ENCODE measurements at places on chromosomes 11 and 22.

GRCh38 chr11:35049859-35050531 lies 89.0 kb upstream of the CD44 start:
- DNase-seq: no peak

DNA sequence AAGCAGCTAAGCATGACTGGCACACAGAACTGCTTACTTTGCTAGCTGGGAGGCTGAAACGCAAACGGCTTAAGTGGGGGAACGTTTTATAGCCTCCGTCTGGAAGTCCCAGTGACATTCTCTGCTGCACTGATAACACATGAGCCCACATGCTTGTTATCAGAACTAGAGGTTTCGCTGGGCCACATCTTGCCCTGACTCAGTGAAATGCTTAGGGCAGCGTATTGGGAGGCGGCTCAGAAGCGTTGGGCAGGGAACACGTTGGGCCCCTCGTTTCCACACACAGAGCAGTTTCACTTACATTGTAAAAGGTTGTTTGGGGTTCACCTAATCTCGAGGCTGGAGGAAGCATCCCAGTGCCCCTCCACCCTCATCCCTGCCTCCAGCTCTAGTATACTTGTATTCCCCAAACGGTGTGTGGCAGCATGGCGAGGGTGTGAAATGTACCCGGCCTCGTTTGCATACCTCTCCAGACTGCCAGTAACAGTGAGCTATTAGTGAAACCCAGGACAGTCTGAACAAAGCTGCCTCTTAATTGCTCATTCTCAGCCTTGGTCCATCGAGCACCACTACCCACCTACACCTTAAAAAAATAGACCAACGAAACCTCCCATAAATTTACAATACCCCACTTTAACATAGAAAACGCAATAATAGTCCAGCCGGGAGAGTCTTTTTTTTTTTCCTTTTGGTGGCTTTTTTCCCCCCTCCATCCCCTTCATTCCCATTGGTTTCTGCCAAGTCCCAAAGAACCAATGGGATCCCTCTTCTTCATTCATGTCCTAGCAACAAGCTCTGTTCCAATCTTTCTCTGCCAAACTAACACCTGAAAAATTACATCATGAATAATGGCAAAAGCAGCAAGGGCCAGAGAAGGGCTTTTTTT lies 218.8 kb upstream of the SORL1-AS1 start:
- DNase-seq: no peak

DNA sequence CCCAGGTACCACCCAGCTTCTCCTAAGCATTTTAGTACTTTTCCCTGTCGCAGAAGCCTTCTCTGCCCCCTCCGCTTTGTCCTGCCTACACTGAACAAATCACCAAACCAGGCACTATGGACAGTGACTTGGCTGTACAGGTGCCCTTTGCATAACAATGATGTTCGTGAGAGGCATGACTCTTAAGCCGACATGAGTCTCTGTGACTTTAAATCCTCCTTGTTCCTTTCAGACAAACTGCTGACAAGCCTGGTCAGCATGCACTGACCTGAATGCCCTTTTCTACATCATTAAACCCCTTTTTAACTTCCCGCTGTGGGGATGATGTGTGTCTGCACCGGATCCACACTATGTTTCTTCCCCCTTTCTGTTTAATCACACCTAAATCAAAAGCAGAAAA lies 16.6 kb downstream of the CAVIN3 start:
- DNase-seq: no peak

DNA sequence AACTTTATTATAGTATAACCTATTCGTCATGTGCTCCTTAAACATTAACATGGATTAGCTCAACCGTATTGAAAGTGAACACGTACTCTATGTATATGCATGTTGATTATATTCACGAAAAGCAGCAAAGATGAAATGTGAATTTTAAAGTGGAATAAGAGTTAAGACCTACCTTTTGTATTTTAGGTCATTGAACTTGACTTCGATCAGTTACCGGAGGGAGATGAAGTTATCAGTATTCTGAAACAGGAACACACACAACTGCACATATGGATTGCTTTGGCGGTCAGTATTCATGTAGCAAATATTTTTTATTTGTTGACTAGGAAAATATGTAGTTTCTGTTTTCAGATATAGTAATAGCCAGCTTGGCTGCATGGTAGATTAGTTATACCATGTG lies 1.4 kb downstream of the CTR9 start:
- no peak for DNase-seq

- no peak for DNase-seq
These were observed 933 bp downstream of the OLFML1 start for GRCh38 chr11:7486098-7486780.

DNA sequence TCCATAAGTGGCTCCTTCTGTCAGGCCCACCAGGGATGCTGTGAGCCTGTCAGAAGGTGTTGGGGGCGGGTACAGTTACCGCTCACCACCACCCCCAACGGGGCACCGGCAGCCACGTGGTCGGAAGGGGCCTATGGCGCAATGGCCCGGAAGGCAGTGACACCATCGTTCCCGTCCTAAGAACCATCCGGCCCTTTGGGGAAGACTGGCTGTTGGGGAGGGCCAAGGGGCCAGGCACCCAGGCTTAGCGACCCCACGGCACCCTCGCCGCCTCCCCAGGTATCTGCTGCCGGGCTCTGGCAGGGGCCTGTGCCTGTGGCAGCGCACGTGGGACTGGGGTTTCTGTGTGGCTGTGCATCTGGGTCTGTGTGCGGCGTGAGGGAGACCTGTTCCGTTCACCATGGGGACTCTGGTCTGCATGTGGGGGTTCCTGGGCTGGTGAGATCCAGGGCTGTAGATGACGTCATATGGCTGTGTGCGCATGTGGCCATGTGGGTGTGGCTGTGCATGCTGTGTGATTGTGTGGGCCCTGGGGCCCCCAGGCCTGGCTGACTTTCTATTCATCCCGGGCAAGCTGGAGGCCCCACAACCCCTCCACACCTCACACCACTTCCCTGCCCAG lies 717 bp downstream of the OSM start:
- no peak for DNase-seq

GRCh38 chr11:65742353-65742752 lies 21.8 kb upstream of the RNASEH2C start:
- no peak for DNase-seq

GRCh38 chr11:33266393-33267215 lies 9.4 kb downstream of the HIPK3 start:
- DNase-seq: no peak

DNA sequence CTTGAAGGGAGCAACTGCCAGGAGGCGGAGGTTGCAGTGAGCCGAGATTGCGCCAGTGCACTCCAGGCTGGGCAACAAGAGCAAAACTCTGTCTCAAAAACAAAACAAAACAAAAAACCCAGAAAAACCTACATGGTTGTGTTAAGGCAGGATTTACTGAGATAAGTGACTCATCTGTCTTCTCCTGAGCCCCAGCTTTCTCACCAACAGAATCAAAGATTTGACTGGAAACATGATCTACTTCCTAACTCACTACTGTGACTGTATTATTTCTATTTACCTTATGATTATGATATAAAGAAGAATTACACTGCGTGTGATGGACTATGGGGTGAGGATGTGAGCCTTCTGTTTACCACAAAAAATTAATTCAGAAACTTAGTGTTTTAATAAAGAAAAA lies 21.8 kb downstream of the FAM118B start:
- DNase-seq: no peak

- DNase-seq: no peak
These were observed 834.6 kb downstream of the JRKL start for GRCh38 chr11:97224396-97224795.

DNA sequence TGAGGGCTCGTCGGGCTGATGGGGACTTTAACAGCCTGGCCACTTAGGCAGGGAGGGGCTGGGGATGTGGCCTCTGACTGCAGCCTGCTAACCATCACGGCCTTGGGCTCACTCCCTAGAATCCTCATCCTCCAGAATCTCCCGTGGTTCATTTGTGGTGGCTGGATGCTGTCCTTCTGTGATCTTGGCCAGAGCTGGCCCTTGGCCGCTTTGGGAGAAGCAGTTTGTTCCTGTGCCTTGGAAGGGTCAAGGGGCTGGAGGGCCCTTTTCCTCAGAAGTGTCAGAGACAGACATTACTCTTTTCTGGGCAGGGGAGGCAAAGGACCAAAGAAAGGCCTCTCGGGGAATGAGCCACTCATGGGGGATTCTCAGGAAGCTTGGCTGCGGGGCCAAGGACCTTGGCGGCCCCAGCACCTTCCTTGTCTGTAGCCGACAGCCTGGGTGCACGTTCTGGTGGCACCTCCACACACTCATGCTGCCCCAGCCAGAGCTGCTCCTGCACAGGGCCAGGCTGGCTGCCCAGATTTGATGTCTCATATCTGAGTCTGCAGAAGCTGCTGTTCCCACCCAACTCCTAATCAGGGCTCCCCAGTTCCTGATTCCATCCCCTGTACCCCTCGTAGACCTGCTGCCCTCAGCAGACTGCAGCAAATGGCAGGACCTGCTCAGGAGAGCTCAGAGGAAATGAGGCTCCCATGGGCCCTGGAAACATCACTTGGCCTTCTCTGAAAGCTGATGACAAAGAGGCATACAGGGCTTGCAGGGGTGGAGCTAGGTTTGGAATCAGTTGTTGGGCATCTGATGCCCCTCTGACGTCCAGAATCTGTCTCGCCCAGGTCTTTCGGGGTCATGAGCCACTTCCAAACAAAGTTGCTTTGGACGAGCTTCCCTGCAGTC lies 107.7 kb downstream of the CTTN start:
- no peak for DNase-seq

GRCh38 chr22:22376352-22376706 lies 131.7 kb downstream of the VPREB1 start:
- no peak for DNase-seq

GRCh38 chr11:112597286-112597790 lies 336.7 kb upstream of the PLET1 start:
- DNase-seq: no peak

DNA sequence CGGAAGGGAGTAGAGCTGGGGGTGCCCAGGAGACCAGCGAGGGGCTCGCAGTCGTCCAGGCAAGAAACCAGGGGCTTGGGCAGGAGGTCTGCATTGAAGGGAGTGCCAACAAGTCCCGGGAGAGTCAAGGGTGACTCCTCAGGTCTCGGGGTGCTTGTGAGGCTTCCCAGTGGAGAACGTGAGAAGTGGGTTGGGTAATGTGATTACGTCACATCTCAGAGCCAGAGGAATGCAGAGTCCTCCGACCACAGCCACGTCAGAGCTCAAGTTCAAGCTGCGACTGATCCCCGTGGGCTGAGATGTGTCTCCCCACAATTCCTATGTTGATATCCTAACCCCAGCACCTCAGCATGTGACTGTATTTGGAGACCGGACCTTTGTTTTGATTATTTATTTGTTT lies 89.7 kb upstream of the SHANK2 start:
- DNase-seq: no peak
